ENCODE measurements at places on chromosomes 7 and 10.

DNA sequence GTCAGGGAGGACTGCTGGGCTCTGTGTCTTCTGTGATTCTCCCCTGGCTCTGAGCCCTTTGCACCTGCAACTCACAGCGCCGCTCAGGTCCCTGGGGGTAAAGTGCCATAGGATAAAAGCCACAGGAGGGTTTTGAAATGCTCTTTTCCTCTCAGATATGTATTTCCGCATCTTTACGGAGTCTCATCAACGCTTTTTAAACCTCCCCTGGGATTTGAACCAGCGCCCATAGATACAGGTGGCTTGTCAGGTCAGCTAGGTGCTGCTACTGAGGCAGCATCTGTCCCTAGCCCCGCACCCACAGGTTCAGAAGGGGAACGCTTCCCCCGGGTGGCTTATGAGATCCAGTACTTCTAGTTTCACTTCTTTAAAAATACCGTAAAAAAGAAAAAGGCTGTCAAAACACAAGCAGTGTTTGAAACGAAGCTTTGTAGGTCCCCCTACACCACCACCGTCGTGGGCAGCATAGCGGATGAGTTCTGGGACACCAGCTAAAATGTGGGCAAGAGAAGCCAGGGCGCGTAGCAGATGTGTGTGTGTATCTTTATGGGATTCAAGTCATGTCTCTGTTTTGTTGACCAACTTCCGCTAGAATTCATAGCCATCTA lies 173.5 kb downstream of the CUX1 start:
- no peak for DNase-seq

- DNase-seq = no peak
These were observed 357.1 kb downstream of the PRPF18 start for GRCh38 chr10:13943735-13944398.

GRCh38 chr7:159031750-159032149 lies 112.9 kb downstream of the VIPR2 start:
- no peak for DNase-seq

DNA sequence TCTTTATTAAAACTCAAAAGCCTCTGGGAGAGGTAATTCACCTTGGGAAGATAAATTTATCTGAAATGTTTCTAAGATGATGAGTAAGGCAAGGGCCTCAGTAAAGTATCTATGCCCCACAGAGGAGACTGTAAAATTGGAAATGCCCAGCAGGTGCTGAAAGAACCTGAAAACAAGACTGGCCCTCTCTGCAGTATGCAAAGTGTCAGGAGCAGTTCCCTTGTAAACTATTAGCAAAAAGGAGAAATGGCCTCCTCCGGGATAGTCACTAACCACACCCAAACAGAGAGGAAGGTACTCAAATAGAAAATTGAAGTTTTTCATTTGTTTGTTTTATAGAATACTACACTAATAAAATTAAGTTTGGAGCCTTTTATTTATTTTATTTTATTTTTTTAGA lies 81.2 kb downstream of the FZD1 start:
- DNase-seq = no peak

GRCh38 chr7:7002418-7003062 lies 176.5 kb upstream of the CCZ1B start:
- DNase-seq = no peak
